Upper lobe of left lung (tissue), 6 donors: ENCODE measurements at places on chromosomes 1 and 21.

DNA sequence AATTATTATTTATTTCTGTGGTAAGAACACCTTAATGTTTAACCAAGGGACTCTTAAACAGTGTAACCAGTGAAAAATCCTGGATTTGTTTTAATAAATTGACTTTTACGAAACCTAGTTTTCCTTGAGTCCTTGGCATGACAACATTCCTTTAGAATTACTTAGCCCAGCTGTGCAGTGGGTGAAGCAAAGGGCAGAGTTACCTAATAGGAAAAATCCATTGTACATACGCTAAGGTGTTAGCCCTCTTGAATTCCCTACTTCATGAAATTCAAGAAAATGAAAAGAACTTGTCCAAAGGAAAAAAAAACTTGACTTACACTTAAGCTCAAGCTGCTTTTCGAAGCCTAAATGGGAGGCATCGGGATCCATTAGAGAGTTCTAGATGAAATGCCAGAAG is 852.0 kb upstream of the ADAMTS5 start:
- no peak for DNase-seq

GRCh38 chr1:208924928-208925327 is 658.6 kb upstream of the CAMK1G start:
- DNase-seq, result no peak

DNA sequence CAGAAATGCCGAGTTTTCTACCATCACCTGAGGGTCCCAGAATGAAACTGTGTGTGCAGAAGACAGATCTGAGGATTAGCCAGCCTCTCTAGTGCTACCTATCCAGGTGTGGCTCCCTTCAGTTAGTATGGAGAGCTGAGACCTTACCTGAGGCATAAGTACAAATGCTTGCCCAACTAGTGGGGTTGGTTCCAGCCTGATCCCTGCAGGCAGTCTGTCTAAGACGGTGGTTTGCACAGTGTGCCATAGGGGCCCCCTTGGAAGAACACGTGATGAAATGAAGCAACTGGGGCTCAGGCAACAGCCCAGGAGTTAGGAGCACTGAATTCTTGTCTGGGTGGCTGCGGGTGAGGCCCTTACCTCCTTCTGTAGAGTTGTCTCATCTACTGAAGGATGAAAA is 15.6 kb downstream of the S100A7A start:
- no peak for DNase-seq

DNA sequence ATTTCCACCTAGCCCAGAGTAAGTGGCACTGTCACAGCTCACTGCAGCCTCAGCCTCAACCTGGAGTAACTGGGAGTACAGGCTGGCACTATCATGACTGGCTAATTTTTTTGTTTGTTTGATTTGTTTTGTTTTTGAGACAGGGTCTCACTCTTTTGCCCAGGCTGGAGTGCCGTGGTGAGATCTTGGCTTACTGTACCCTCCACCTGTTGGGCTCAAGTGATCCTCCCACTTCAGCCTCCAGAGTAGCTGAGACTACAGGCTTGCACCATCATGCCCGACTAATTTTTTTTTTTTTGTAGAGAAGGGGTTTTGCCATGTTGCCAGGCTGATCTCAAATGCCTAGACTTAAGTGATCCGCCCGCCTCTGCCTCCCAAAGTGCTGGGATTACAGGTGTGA is 2.5 kb downstream of the UCK2 start:
- no peak for DNase-seq

DNA sequence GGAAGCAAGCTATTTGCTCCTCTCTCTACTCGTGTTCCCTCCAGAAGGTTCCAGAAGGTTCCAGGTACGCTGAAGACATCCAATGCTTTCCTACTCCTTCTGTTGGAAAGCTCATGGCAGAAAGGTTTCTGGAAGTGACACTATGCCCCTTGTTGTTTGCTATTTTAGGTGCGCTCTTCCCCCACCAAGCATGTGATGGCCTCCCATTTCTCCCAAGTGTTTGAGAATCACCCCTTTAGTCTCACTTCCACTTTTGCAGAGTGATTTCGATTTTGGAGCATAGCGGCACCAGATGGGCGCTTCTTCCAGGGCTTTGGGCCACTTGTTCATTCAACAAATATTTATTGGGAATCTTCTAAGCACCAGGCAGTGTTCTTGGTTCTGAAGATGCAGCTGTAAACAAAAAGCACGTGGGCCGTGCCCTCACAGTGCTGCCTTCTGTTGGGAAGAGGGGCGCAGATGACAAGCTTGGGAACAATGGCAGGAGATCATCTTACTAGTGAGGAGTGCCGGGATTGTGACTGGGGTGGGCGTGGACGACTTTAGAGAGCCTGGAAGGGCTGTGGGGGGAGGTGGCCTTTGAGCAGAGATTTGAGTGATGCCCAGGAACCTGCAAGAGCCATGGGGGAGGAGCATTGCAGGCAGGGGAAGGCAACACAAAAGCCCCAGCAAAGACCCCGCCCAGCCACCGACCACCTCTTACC is 43.0 kb upstream of the TARDBP start:
- DNase-seq, result no peak

- DNase-seq, result no peak
Observed at GRCh38 chr1:21621051-21621450, 48.1 kb downstream of the RAP1GAP start.

DNA sequence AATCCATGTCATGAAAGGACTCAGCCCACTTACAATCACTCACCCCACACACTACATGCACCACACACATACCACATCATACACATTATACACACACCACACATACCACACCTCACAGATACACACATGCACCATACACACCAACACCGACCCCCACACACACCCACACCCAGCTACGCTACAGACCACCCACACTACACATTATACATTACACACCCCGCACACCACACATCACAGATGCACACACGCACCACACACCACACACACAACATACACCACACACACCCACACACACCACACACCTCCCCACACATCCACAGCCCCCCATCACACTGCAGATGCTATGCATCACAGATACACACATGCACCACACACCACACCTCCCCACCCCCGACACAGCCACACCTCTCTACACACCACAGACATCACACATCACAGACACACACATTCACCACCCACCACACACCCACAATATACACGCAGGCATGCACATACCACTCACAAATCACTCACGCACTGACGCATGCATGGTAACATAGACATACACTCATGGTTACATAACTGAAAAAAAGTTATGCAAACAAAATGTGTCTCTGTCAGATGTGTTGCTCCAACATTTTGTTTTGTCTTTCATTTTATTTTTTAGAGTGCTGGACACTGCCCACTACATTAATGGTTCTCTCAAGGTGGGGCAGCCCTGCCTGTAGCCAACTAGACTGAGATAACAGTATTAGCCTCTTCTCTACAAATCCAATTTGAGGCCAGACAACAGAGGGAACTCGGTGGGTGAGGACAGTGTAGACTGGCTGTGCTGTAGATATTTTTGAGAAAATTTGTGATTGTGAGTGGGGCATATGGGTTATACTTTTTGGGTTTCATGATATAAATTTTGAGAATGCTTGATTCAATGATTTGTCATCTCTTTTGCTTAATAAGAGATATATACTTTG is 15.2 kb upstream of the PGBD2 start:
- DNase-seq, result no peak

- DNase-seq, result no peak
Observed at GRCh38 chr1:92968138-92969032, 7.1 kb upstream of the DIPK1A start.

DNA sequence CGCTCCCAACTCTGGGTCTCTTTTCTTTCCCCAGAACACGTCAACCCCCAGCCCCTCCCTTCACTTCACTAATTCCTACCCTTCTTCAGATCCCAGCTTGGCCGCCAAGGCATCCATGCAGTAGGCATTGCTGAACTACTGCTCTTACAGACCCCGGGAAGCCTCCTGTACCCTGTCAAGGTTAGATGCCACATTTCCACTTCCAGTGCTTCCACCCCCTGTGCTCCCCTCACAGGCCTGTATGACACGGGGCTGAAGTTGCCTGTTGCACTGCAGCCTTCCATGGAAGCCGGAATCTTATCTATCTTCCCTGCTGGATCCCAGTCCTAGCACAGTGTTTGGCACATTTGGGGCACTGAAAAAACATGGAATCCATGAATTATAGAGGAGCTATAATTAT is 99.0 kb upstream of the SOD1 start:
- no peak for DNase-seq

DNA sequence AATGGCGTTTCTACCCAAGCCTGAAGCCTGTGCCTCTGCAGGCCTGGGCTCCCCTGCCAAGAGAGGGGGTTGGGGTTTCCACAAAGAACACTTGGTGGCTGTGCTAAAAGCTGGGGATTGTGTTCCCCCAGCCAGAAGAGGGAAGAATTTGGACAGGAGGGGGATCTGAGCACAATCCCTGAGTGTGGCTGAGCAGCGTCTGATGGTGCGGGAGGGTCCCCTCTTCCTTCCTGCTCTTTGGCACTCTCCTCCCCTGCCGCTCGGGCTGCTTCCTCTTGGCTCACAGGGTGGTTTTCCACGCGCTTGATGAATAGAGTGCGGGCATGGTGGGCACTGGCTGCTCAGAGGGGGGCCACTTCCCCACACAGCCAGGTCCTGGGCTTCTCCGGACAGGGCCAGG is 3.7 kb downstream of the GPR37L1 start:
- no peak for DNase-seq

DNA sequence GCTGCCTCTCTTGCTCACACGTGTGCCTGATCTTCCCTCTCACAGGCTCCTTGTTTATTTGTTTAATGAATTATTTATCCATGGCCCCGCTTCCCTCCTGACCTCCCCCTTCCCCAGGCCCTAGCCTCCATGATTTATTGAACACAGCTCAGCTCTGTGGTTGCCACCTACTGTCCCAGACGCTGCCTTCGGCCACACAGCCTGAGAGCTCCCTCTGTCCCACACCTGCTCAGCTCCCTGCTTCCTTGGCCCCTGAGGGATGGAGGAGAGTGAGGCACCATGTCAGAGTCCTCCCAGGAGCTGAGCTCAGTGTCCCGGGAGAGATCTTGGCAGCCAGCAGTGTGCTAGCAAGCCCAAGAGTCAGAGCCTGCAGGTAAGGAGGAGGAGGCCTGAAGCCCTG is 3.1 kb upstream of the EFNA3 start:
- no peak for DNase-seq

GRCh38 chr1:179917601-179918429 is 35.7 kb downstream of the TOR1AIP1 start:
- DNase-seq, result no peak

DNA sequence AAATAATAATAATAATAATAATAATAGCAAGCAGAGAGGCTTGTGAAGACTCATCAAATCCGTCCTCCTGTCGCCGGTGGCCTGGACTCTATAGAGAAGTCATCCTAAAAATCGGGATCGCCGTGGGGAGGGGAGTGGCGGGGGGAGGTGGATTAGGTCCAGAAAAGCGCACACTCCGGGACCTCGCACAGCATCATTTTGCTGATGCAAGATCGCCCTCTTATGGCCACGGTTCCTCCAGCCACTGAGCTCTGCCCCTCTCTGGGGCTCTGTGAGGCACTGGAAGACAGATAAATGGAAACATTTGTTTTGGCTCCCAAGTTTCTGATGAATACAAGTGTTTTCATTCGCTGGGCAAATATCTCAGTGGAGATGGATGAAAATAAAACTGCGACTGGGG is 612.0 kb downstream of the MATN1 start:
- DNase-seq, result peak; percentile 33

DNA sequence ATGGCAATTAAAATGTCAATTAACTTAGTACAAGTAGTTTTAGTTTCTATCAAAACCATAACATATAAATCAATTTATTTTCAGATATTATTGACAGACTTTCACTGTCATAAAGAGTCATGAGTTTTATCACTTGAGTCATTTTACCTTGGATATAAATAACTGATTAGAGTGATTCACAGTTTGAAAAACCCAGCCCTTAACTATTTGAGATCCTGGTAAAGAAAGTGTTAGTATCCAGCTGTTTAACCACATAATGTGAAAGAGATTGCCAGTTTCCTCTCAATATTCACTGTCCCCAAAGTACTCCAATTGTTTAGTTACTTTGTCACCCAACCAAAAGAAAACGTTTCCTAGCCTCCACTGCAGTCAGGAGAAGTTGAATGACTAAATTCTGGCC is 91.3 kb downstream of the UCHL5 start:
- no peak for DNase-seq

- DNase-seq, result no peak
Observed at GRCh38 chr1:154306151-154306550, 14.7 kb upstream of the AQP10 start.

GRCh38 chr1:164660412-164660772 is 101.4 kb downstream of the PBX1 start:
- no peak for DNase-seq

GRCh38 chr1:13492711-13493110 is 21.1 kb downstream of the LRRC38 start:
- DNase-seq, result no peak

- no peak for DNase-seq
Observed at GRCh38 chr1:74010206-74010605, 187.8 kb downstream of the LRRIQ3 start.

- DNase-seq, result no peak
Observed at GRCh38 chr1:227622739-227623475, 59.6 kb downstream of the ZNF678 start.

GRCh38 chr1:241724741-241725356 is 72.8 kb downstream of the WDR64 start:
- no peak for DNase-seq

- no peak for DNase-seq
Observed at GRCh38 chr1:156660752-156661112, 16.5 kb downstream of the NES start.

GRCh38 chr1:51290489-51290847 is 39.9 kb downstream of the TTC39A start:
- DNase-seq, result no peak

- no peak for DNase-seq
Observed at GRCh38 chr1:106675558-106675957, 380.9 kb upstream of the PRMT6 start.
